ENCODE measurements at places on chromosomes 1 and 21.

- DNase-seq = no peak
Measured at GRCh38 chr1:231062500-231063270, 22.6 kb upstream of the FAM89A start.

DNA sequence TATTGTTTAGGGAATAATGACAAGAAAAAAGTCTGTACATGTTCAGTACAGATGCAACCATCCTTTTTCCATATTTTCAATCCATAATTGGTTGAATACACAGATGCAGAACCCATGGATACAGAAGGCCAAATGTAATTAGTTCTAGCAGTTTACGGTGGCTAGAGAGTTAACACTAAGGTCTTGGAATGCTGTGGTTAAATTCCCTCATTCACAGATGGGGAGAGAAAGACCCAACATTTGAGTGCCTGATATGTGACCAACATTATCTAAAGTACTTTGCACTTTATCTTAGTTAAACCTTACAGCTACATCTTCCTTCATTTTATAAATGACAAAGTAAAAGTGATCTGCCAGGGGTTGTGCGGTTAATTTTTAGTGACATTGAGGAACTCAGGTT is 5.3 kb downstream of the SCMH1 start:
- no peak for DNase-seq

DNA sequence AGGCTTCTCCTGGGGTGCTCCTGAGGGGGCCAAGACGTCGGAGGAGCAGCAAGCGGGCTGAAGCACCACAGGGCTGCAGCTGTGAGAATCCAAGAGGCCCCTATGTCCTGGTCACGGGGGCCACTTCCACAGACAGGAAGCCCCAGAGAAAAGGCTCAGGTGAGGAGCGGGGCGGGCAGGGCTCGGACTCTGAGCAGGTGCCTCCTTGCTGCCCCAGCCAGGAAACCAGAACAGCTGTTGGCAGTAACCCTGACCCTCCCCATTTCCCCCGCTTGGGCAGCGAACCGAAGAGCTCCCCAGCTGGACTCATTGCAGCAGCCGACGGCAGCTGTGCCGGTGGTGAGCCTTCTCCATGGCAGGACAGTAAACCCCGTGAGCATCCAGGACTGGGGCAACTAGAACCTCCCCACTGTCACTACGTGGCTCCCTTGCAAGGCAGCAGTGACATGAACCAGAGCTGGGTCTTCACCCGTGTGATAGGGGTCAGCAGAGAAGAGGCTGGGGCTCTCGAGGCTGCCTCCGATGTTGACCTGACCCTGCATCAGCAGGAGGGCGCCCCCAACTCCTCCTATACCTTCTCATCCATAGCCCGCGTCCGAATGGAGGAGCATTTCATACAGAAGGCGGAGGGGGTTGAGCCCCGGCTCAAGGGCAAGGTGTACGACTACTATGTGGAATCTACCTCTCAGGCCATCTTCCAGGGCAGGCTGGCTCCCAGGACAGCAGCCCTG is 625 bp downstream of the KLHDC7A start:
- DNase-seq = no peak

DNA sequence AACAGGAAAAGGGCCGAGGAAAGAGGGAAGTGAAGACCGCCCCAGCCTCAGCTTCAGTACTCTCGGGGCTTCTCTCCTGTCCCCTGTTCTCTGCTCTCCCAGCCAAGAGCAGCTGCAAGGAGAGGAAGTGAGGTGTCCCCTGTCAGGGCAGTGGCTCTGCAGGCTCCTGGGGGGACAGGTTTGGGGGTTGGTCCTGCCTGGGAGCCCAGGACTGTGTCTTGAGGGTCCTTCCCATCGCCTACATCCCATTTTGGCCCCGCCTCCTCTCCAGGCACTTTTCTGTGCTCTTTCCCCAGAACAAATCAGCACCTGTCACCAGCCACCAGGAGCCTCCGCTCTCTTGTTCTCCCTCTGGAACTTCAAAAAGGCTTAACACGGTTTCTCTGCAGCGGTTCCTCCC is 82.6 kb downstream of the VWA5B1 start:
- no peak for DNase-seq

DNA sequence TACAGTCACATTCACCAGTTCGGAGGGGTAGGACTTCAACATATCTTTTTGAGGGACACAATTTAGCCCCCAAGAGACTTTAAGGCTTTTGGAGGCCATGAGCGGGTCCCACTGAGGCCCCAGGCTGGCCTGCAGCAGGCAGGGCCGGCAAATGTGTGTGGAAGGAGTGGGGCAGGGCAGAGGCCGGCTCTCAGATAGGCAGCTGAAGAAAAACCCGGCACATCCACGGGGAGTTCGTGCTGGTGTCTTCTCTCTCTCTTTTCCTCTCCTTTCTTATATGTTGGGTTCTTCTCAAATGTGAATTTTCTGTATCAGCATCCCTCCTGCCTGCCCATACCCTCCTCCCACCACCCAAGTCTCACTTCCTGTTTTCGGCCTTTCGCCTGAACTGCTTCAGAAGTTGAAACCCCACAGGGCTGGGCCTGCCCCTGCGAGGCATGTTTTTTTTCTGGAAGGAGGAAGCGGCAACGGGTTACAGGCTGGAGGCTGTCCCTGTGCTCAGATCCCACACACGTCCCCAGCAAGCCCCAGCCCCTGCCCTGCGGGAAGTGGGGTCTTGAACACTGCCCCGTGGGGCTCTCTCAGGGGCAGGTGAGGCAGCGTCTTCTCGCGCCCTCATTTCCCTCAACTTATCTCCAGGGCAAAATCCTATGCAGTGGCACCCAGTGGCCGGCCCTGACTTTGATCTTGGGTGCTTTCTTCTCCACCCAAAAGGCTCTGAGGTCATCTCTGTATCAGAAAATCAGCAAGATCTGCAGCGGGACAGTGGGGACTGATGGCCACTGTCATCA is 9.7 kb upstream of the UMODL1 start:
- peak; percentile 50 for DNase-seq

Measured in AML-193 (cell line).